Tibial nerve (tissue), 4 donors: ENCODE measurements at places on chromosomes 12 and 14. TPM values are rescaled to one million over a fixed set of nuclear protein-coding genes. Genes with fewer than 3 reads are reported as not detected.

KRT75 gene
- not detected for total RNA-seq

ASCL1 gene
- not detected for total RNA-seq

DNA sequence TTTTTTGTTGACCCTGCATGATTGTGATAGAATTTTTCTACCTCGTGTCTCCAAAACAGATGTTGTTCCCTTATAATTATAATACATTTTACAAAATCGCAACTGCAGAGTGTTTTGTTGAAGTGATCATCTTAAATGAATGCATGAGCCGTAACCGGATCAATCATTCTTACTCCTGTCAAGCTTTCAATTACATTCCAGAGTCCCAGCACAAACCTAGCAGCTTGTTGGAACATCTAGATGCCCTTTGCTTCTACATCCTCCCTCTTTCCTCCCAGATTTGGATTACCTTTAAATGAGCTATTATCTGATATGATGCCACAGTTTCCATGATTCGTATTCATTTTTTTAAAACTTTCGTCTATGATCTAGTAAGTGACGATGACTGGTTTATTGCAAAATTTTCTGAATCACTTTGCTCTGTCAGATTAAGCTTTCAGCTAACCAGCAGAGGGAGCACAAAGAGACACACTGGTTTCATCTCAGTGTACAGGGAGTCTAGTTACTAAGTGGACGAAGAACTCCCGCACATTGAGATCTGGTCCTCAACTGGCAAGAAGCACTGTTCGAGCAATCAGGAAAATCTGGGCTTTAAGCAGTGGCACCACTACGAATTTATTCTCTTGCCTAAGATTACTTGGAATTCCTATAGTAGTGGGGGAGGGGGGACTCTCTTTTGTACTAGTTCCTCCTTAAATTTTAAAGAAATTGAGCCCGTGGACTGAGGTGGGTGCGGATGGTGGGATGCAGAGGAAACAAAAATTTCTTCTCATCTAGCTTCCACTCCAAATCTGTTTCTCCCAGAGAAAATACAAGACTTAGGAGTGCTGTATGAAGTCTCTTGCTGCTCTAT is 40.9 kb downstream of the TSHR start:
- H3K36me3 ChIP-seq: no peaks in the 10 kb centered on the region
- no peak overlapping the region for H3K27ac ChIP-seq
- peaks cover 5% of the 10 kb centered on the region for H3K4me1 ChIP-seq
- H3K27me3 ChIP-seq: no peaks in the 10 kb centered on the region
- DNase-seq: peak; percentile 58
- H3K4me3 ChIP-seq: no peak overlapping the region

DNA sequence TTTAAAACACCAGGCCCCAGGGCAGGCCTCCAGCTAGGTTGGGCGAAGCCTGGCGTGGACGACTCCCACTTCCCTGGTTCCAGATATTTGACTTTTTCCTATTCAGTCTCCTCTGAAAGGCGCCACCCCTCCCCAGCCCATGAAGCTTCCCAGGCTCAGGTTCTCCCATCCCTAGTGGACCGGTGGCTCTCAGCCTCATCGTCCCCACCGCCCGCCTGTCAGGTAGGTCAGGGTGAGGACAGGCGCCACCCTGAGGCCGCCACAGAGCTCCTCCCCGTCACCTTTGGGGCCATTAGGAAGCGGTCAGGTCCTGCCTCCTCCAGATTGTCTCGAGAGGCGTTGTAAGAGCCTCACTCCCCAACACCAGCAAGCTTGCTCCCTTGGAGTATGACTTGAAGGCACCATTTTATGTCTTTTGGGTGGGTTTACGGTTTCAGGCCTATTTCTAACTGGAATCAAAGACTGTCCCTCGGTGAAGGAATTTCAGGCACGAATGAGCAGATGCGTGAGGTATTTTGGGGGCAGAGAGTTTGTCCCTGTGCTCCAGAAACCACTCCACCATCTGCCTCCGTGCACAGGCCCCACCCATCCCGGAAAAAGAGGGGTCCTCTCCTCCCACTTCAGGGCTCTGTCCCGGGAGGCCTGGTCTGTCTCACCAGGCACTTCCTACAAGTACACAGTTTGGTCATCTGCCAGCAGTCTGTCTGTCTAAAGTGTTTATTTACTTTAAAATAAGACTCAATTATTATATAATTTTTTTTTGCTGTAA is 55.6 kb downstream of the TSPAN9 start:
- peaks cover 6% of the 10 kb centered on the region for H3K36me3 ChIP-seq
- H3K27ac ChIP-seq: peak overlapping the region; percentile 62
- DNase-seq: no peak
- H3K4me3 ChIP-seq: no peak overlapping the region
- no peaks in the 10 kb centered on the region for H3K27me3 ChIP-seq

DNA sequence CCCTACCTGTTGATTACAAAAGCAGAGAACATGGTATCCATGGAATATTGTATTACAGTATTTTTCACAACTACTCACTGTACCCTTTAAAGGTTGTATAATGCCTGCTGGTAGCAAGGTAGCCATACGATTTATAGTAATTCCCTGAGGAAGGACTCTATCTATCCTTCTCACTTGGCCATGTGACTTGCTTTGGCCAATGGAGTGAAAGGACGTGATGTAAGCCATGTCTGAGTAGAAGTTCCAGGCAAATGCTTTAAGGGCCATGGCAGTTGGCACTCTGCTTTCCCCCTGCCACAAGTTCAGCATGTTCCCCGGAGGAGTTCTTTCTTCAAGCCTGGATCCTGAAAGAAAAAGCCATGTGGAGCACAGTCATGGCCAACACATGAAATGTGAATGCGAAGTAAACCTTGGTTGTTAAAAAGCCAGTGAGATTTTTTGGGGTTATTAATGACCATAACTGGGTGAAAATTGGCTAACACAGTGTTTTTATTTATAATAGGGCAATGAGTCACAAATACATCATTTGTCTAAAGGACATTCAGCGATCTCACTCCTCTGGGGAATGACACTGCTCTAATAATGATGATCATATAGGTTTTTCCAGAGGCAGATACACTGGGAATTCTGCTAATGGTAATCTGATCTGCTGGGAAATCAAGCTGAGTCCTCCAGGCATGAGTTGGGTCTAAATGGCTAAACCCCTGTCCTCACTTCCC is 67.4 kb upstream of the SLC38A2 start:
- no peak overlapping the region for H3K27ac ChIP-seq
- H3K27me3 ChIP-seq: no peaks in the 10 kb centered on the region
- DNase-seq: no peak
- no peaks in the 10 kb centered on the region for H3K36me3 ChIP-seq
- no peak overlapping the region for H3K4me3 ChIP-seq

DNA sequence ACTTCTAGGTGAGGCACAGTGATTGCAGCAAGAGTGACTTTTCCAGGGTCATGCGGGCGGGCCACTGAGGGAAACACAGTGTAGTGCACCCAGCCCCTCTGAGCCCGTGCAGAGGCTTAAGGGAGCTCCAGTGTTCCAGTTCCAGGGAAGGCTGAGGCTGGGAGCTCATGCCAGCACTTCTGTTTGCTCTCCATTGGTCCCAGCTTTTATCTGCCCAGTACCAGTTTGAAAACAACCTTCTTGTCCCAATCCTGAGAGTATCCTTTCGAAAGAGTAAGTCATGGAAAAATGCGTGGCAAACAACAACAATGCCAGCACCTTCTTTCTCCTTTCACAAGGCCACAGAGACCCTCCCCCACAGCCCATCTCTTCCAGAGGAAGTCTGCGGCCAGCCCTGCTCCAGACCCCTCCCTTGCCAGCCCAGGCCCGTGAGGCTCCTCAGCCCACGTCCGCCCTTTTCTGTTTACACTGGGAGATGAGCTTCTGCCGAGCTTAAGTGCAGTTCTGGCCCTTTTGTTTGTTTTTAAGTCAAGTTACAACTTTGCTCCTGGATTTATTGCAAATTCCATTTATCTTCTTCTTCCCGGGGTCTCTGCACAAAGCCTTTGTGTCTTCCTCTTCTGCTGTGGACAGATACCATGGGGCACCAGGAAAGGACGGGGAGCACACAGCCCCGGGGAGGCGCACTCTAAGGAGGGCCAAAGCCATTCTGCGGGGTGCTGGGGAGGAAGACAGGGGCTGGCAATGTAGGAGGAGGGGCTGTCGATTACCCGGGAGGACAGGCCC is 185.6 kb downstream of the ZFP36L1 start:
- peak overlapping the region; percentile 80 for H3K27ac ChIP-seq
- H3K4me1 ChIP-seq: peaks cover 16% of the 10 kb centered on the region
- DNase-seq: no peak

- H3K4me1 ChIP-seq: no peaks in the 10 kb centered on the region
- H3K27ac ChIP-seq: no peak overlapping the region
- no peaks in the 10 kb centered on the region for H3K36me3 ChIP-seq
- DNase-seq: no peak
- H3K27me3 ChIP-seq: no peaks in the 10 kb centered on the region
- H3K4me3 ChIP-seq: no peak overlapping the region
Measured at GRCh38 chr14:90547250-90547649, 150.4 kb downstream of the CALM1 start.

DNA sequence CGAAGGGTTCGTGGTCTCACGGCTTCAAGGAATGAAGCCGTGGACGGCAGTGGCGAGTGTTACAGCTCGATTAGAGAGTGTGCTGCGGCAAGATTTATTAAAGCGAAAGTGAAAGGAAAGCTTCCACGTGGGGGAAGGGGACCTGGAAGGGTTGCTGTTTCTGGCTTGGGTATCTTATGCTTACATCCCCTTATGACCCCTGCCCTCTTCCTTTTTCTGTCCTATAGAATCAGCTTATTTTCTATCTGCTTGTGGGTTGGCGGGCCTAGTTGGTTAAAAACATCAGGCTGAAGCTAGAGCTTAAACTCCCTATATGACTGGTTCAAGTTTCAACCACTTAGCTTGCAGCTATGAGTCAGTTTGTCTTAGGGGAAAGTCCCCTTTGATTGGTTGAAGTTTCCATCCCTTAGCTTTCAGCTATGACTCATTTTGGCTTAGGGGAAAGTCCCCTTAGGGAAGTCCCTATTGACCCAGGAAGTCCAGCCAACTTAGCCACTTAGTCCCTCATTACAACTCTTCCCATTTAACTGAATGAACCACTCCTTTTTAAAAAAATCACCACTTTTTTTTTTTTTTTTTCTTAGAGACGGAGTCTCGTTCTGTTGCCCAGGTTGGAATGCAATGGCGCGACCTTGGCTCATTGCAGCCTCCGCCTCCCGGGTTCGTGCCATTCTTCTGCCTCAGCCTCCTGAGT is 1494.7 kb upstream of the TMEM132C start:
- peak overlapping the region; percentile 19 for H3K4me3 ChIP-seq
- no peaks in the 10 kb centered on the region for H3K27me3 ChIP-seq
- peak overlapping the region; percentile 43 for H3K27ac ChIP-seq
- H3K4me1 ChIP-seq: no peaks in the 10 kb centered on the region
- DNase-seq: no peak

- H3K27me3 ChIP-seq: no peaks in the 10 kb centered on the region
- no peak overlapping the region for H3K4me3 ChIP-seq
- no peak overlapping the region for H3K27ac ChIP-seq
- no peaks in the 10 kb centered on the region for H3K4me1 ChIP-seq
Measured at GRCh38 chr14:99391671-99392070, 89.0 kb downstream of the SETD3 start.

- H3K27me3 ChIP-seq: no peaks in the 10 kb centered on the region
- no peaks in the 10 kb centered on the region for H3K36me3 ChIP-seq
- H3K27ac ChIP-seq: no peak overlapping the region
- no peaks in the 10 kb centered on the region for H3K4me1 ChIP-seq
- no peak for DNase-seq
Measured at GRCh38 chr12:89087149-89087825, 265.0 kb downstream of the DUSP6 start.

DNA sequence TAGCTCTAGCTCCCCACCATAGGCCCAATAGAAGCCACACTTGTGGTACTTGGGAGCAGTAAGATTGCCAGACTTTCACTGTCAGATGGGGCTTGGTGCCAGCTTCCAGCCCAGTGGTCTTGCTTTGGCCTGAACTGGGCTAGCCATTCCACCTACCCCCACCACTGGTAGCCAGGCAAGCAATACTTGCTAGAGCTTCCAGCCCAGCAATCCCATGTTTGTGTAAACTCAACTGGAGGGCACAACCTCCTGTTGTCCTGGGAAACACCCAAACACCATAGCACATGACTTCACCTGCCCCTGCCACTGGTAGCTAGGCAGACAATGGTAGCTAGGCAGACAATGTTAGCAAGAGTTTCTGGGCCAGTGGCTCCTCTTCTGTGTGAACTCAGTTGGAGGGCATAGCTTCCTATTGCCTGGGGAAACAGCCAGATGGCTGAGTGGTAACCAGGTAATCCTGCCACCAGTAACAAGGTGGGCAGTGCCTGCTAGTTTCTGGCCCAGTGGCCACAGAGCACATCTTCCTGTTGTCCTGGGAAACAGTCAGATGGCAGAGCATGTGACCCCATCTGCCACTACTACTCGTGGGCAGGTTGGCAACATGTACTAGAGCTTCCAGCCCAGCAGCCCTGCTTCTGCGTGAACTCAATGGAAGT is 5.6 kb upstream of the OR6C76 start:
- H3K36me3 ChIP-seq: no peaks in the 10 kb centered on the region
- H3K4me3 ChIP-seq: no peak overlapping the region
- H3K27me3 ChIP-seq: no peaks in the 10 kb centered on the region
- no peak overlapping the region for H3K27ac ChIP-seq
- DNase-seq: no peak

PIWIL1 gene
- not detected for total RNA-seq

- H3K27me3 ChIP-seq: no peaks in the 10 kb centered on the region
- H3K4me1 ChIP-seq: no peaks in the 10 kb centered on the region
- DNase-seq: peak; percentile 91
- H3K27ac ChIP-seq: peak within 1 kb of the TSS; percentile 86
- no peaks in the 10 kb centered on the region for H3K36me3 ChIP-seq
Measured at GRCh38 chr14:24367514-24368211, at the start of gene NFATC4. Gene NFATC4, plus strand, starts transcription at chr14:24368184. Its CDS starts 157 bp downstream, at chr14:24368341.

CLEC6A gene
- not detected for total RNA-seq

- DNase-seq: no peak
- H3K27ac ChIP-seq: no peak overlapping the region
- no peak overlapping the region for H3K4me3 ChIP-seq
- H3K27me3 ChIP-seq: no peaks in the 10 kb centered on the region
- H3K4me1 ChIP-seq: no peaks in the 10 kb centered on the region
Measured at GRCh38 chr12:120054293-120054692, 62.3 kb downstream of the RAB35 start.

DNA sequence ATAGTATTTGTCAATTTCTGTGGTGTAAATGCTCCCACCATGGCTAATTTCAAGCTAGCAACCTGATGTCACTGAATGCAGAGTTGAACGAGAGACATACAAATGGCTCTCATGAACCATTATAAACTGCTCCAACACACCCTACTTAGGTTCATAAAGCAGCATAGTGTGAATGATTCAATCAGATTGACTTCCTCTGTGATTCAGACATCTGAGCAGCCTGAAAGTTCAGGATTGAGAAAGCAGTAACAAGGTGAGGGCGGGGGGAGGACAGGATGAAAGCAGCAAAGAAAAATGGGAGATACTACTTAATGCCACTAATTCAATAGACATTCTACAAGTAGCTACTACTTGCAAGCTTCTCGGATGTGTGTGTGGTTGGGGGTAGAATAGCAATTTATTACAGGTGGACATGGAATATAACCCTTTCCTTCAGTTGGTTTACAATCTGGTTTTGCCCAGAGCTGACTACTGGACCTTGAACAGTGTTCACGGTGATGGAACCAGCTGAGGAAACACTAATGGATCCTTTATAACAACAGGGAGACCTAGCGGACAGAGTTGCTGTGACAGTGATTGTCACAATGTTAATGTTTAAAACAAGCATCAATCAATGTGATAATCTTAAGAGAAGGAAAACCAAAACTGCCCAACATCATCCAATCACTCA is 52.5 kb upstream of the PELI2 start:
- no peaks in the 10 kb centered on the region for H3K27me3 ChIP-seq
- no peaks in the 10 kb centered on the region for H3K4me1 ChIP-seq
- no peaks in the 10 kb centered on the region for H3K36me3 ChIP-seq
- H3K4me3 ChIP-seq: no peak overlapping the region
- no peak for DNase-seq
- no peak overlapping the region for H3K27ac ChIP-seq
